ENCODE measurements at places on chromosomes 2 and 18.

GRCh38 chr2:208311321-208311720 lies 45.3 kb downstream of the PIKFYVE start:
- no peak for DNase-seq

DNA sequence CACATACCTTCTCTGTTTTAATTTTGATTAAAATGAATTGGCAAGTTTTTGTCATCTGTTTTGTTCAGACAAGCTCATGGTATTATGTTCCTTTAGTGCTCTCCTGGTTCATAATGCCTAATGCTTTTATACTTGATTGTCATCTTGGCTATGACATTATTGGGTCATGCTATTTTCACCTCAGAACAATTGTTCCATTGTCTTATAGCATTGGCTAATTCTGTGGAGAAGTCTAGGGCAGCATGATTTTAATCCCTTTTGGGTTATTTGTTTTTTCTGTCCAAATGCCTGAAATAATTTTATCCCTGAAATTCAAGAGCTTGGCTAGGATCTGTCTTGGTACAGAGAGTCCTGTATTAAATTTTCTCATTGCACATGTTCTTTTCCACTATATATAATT lies 83.8 kb upstream of the CCDC85A start:
- DNase-seq: no peak

- DNase-seq: no peak
Measured at GRCh38 chr2:143083636-143084035, 45.6 kb upstream of the ARHGAP15 start.

- DNase-seq: no peak
Measured at GRCh38 chr18:63022429-63023022, 297.0 kb downstream of the BCL2 start.

DNA sequence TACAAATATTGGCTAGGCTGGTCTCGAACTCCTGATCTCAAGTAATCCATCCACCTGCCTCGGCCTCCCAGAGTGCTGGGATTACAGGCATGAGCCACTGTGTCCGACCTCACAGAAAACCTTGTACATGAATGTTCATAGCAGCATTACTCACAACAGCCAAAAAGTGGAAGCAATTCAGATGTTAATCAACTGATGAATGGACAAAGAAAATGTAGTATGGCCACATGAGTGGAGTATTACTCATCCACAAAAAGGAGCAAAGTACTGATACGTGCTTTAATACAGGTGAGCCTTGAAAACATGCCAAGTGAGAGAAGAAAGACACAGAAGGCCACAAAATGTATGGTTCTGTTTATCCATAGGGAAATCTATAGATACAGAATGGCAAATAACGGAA lies 20.6 kb downstream of the CEP192 start:
- DNase-seq: no peak

- no peak for DNase-seq
Measured at GRCh38 chr2:238473523-238473922, 46.8 kb downstream of the ASB1 start.

DNA sequence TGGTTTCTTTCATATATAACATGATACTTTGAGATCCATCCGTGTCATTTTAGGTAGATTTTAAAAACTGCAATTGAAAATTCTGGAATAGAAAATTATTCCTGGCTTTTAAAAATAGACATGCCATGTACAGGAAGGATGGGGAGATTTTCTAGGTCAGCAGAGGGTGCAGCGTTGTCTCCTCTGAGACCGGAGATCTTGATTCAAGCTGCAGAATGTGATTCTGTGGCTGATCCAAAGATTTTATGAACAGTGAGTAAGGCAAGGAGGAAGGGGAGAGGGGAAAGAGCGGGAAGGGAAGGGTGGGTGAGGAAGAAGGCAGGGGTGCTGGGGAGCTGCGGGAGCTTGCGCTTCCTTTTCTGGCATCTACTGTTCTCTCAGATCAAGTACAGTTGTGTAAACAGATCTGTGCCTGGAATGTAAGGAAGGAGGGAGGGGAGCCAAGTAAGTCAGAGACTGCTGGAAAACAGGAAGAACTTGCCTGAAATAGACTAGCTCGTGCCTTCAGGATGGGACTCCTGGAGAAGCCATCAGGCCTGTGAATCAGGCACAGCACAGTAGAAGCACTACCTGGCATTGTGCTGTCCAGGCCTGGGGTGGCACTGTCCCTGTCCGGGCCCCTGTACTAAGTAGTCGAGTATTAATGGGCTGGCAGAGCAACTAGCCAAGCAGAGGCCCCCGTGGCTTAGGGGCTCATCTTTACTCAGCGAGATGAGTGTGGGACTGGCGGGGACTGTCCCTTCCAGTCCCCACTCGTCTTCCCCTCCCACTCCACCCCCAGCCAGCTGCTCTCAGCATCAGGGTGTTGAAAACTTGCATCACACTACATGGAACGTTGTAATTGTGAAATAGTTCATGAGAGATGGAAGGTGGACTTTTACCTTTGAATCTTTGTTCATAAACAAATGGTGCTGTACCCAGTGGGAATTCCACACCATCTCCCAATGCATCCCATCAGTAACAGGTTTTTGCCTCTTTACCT lies 163.5 kb downstream of the UXS1 start:
- no peak for DNase-seq

DNA sequence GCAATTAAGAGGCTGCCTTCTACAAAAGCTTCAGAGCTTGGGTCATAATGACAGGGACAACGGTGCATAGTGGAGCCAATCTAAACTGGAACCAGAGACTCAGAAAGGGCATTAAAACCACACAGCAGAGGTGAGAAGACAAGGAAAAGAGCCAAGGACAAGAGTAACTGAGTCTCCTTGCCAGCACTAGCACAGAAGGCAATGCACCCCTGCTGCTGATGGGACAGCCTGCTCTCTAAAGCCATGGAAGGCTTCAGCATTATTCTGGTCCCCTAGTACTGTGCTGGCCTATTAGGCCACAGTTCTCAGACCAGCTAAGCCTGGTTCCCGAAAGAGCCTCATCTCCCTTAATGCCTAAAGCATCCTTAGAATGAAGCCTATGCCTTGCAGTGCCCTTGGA lies 15.5 kb downstream of the MYO5B start:
- DNase-seq: no peak

- DNase-seq: peak; percentile 53
Measured at GRCh38 chr2:235663875-235664274, 170.0 kb downstream of the AGAP1 start.

DNA sequence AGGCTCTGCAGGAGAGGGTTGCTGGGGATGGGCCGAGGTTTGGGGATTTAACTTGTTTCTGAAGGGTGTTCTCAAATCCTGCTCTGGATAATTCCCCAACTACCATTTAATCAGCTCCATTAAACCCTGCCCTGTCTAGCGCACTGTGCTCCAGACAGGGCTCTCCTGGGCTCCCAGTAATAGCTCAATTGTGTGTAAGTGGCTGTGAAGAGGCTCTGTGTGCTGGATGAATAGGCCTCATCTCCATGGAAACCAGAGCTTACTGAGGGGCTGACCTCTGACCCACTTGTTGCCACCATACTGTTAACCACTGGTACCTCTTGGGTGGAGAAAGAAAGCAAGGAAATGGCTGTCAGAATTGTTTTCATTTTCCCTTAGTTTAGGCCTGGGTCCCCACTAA lies 92.9 kb downstream of the TGOLN2 start:
- peak; percentile 73 for DNase-seq

DNA sequence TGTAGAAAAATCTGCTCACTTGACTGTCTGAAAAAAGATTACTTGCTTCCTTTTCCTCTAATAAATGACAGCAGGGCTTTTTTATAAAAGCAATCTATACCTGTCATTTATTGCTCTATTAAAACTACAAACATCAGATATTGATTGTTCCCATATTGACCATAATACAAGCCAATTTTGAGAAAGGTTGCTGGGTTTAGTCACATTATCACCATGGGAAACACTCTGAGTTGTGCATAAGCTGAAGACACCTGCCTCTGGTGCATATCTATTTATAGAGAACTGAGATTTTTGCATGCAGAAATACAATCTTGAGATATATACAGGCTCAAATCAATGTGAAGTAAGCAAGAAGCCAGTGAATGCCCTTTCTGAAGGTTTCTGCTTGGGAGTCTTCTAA lies 853.9 kb downstream of the DCC start:
- peak; percentile 13 for DNase-seq

- no peak for DNase-seq
Measured at GRCh38 chr18:48052842-48053241, 122.4 kb upstream of the SMAD2 start.

DNA sequence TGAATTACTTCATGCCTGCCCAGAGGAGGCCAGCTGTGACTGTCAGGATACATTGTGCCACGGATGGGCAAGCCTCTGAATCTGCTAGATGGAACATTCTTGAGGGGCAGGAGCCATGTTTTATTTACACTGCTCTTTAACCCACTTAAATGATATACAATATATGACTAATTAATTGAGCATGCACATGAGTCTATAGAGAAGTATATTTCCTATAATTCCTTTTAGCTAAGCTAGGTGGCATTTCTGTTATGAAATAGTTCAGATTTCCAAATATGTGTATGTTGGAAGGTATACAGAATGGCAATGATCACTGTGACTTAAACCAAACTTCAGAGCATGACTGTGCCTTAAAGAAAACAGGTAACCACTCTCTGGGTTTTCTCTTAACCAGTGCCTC lies 131.7 kb downstream of the RAB3GAP1 start:
- no peak for DNase-seq

DNA sequence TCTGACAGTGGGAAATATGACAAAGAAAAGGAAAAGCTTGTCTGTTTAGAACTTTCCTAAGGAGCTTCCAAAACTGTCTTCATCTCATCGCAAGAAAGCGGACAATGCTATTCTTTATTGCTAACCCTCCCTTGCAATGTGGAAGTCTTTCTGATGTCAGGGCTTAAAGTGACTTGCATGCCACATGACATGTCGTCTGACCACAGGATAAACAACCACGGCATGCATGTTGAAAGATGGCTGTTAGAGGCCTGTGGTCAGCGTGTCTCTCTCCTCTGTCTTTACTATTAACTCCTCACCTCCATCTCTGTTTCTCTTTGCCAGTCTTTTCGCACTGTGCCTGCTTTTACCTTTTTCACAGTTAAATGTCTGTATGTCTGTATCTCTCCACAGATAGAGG lies 389.8 kb downstream of the LNPK start:
- no peak for DNase-seq

DNA sequence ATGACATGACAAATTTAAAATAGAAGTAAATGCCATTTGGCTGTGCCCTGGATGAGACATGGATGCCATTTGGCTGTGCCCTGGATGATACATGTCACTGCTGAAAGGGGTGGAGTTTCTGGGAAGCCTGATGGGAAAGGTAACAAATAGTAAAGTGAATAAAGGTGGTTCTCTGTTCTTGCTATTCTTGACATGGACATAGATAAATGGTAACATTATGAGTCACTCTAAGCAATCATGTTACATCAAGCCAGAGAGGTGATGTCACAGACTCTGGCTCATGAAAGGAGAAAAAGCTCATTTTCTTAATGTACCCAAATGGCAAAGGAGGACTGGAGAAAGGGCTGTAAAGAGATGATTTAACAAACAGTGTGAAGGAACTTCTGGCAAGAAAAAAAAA lies 86.4 kb downstream of the EML6 start:
- no peak for DNase-seq

- DNase-seq: peak; percentile 17
Measured at GRCh38 chr2:149860276-149860921, 272.8 kb upstream of the MMADHC start.

- no peak for DNase-seq
Measured at GRCh38 chr2:172834881-172835280, 99.2 kb downstream of the RAPGEF4 start.

DNA sequence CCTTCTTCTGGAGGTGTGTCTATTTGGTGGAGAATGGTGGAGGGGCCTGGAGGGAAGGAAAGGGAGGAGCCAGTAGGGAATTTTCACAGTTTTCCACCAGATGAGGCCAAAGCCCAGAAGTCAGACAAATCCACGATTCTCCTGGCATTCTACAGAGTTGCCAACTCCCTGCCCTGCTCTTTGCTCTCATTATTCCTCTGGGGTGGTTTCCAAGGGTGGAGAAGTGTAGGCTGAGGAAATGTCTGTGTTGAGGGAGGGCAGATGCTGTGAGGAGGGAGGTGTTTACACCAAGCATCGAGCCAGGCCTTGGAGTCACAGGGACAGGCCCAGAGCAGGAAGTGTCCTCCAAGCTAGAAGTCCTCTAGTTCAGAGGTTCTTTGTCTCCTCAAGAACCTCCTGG lies 124.1 kb upstream of the LGALSL start:
- DNase-seq: no peak

- peak; percentile 74 for DNase-seq
Measured at GRCh38 chr2:202588647-202589581, 45.9 kb upstream of the FAM117B start.

DNA sequence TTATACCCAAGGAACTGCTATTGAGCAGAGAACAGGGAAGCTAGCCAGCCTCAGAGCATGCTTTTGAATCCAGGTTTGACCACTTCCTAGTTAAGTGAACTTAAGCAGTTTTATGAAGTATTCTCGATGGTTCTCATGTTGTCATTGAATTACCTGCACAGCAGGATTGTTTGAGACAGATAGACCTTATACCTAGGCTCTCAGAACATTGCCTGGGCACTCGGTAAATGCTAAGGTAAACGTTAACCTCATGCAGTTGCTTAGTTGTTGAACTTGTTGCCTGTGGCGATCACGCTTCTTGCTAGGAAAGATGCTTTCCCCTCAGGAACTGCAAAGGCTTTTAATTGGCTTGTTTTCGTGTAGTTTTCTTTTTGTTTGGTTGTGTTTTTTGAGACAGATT lies 34.0 kb upstream of the CHMP1B start:
- DNase-seq: no peak

DNA sequence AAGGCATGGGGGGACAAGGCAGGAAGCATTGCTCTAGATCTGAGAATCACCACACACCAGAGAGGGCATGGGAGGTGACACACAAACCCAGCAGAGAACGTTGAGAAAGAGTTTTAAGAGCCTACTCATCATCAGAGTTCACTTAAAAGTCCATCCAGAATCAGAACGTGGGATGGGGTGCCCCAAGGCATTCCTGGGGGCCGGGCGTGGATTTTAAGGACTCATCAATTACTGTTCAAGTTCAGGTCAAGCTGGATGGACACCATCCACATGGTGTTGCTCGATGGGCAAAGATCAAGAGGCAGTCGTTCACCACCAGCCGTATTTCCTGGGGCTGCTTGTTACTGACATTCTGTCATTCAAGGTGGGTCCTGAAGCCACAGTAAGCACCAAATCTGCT lies 34.9 kb downstream of the BCL11A start:
- no peak for DNase-seq

GRCh38 chr2:131093696-131094462 lies 619 bp upstream of the FAM168B start:
- no peak for DNase-seq
